ENCODE measurements at places on chromosomes 5 and 9.

- DNase-seq = no peak
Observed at GRCh38 chr5:106530150-106530549, 1140.6 kb downstream of the EFNA5 start.

DNA sequence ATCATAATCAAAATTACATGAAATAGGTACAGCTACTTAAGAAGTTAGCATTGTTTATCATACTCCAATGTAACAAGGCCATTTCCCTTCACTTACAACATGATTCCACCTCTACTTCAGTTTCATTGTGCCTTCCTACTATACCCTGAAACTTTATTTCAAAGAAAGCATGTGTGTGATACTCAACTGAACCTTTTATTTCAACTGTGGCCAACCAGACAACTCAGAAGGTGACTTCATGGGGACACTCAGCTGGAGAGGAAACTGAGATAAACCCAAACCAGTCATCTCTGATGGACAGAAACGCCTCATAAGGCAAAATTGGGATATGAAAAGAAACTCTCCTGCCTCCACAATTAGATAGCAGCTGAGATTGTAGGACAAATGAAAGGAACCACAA, 5.9 kb upstream of the TTC23L start:
- DNase-seq = no peak

- no peak for DNase-seq
Observed at GRCh38 chr9:134258828-134259546, 67.3 kb upstream of the RXRA start.

GRCh38 chr5:111764019-111764418, 7.0 kb upstream of the NREP start:
- DNase-seq = no peak

GRCh38 chr5:134403951-134404350, 7.7 kb downstream of the CDKN2AIPNL start:
- DNase-seq = no peak

Data from suppressor macrophage (primary cell).